Kidney (tissue), 22 donors: ENCODE measurements at places on chromosomes 7 and 10.
A peak's percentile ranks its signal among the peaks of the same experiment; 100 is the strongest.

DNA sequence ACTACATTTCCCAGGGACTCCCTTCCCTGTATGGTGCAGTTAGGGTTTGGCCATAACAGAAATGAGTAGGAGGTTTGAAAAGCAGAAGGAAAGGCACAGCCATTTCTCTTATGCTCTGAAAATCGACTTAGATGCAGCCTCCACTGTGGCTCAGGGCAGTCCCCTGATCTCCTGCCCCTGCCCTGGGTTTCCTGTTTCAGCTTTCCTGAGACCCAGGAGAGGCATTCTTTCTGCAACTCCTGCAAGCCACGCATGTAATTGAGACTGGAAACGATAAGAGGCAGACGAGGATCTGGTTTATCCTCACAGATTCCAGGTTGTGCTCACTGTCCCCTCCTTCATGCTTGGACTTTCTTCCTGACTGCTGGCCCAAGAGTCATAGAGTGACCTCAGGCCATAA, 461.2 kb upstream of the VSTM2A start:
- DNase-seq, result peak; percentile 28

GRCh38 chr7:946256-946996, 8.1 kb downstream of the ADAP1 start:
- DNase-seq, result peak; percentile 37

DNA sequence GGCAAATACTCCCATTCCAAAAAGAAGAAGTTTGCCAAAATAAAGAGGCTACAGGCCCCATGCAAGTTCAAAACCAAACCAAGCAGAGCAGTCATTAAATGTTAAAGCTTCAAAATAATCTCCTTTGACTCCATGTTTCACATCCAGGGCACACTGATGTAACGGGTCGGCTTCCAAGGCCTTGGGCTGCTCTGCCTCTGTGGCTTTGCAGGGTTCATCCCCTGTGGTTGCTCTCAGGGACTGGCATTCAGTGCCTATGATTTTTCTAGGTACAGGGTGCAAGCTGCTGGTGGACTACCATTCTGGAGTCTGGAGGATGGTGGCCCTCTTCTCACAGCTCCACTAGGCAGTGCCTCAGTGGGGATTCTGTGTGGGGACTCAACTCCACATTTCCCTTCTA, 971.6 kb upstream of the MBL2 start:
- no peak for DNase-seq

DNA sequence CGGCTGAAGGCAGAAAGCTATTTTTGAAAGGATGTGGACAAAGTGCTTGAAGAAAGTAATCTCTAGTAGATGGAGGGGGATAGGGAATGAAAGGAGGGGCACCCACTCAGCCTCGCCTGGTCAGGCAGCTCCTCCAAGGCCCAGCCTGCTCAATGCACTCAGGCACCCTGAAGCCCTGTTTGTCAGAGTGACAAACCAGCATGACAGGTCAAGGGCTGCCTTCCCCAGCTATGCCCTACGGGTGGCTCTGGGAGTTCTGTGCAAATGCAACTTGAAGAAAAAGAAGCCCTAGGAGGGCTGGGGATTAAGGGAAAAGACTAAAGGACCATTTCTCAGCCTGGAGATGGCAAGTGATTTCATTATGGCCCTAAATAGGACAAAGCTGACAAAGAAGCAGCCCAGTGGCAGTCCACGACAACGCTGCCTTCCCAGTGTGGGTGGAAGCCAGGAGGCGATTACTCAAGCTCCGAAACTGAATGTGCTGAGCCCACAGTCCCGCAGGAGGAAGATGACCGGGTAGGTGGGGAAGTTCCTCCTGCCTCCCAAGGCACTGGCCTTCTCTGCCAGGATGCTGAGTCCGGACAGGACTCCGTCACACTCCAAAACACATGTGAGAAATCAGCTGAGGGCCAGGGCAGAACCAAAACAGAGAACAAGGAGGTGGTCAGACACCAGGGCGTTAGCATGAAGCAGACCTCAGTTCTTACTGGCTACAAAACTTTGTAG, 16.3 kb downstream of the LIPA start:
- no peak for DNase-seq
